Myocyte (in vitro differentiated cells): ENCODE measurements at places on chromosomes 7 and 10. TPM values are rescaled to one million over a fixed set of nuclear protein-coding genes. Genes with fewer than 3 reads are reported as not detected.
A peak's percentile ranks its signal among the peaks of the same experiment; 100 is the strongest.

Gene PDCD11
- total RNA-seq: 30.6 and 32.3 TPM in 2 replicates

Gene SYT15
- total RNA-seq: 0.03 TPM in 1 of 2 replicates, not detected in the other

Gene ZNF239
- total RNA-seq: 1.7 and 3.6 TPM in 2 replicates

GRCh38 chr7:80960244-80960795 is 41.5 kb upstream of the SEMA3C start:
- no peak for DNase-seq

DNA sequence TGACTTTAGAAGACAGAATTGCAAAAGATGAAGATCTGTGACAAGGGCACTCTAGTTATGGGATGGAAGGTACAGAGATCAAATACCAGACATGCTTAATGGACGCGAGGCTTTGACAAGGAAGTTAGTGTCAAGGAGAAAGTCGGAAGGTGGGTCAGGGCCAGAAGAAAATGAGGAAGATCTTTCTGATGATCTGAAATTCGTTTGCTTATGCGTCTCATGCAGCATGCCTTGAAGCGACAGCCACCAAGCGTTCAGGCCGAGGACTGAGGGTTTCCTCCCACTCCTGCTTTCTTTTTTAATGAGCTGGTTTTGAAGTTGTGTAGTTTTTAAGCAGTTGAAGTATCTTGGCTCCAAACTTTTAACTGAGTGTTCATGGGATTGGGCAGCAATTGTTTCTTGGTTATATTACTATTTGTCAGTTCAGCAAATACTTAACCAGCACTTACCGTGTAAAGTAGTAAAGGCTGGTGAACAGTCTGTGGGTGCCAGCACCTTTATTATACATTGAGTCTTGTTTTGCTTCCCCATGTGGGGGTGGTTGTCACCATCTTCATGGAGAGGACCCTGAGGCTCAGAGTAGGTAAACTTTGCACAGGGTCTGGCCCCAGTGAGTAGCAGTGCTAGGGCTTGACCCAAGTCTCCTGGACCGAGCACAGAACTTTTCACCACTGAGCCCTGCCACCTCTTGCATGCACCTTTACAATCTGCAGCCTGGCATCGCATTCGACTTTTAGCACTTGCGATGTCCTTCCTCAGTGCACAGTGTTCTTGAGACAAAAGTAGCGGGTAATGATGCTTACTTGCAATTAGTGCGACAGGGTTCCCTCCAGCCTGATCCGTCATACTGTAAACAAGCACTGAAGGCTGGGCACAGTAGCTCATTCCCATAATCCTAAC is 14.3 kb upstream of the BHLHA15 start:
- no peak for DNase-seq

- DNase-seq: peak; percentile 14
Observed at GRCh38 chr7:48617993-48618392, 306.4 kb upstream of the CDC14C start.

DNA sequence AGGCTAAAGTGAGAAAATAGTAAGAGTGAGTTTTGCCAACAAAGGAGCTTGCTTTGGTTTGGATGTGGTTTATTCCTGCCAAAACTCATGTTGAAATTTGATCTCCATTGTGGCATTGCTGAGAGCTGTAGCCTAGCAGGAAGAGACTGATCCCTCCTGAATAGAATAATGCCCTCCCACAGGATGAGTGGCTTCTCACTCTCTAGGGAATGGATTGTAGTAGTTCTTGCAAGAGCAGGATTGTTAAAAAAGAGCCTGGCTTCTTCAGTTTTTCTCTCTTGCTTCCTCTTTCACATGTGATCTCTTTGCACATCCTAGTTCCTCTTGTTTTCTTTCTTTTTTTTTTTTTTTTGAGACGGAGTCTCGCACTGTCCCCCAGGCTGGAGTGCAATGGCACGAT is 34.4 kb downstream of the ASAH2 start:
- DNase-seq: peak; percentile 74
